NCI-H1417 treated with DMSO at 0.1 percent for 48 hours (cell line): ENCODE measurements at places on chromosomes 7 and 10.

DNA sequence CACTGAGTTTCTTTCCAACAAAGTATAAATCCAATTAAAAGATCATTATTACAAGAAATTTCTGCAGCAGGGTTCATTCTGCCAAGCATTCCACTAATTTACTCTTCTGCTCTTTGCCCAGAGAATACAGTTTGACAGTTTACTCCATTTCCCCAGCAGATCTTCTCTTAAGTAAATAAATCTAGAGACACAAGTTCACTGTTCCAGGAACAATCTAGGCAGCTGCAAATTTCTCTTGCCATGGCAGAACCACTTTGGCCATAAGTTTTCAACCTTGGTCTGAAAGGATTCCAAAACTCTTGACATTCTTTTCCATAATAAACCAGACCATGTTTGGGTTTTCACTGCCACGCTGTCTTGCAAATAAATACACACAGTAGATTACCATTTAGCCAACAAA is 11.5 kb downstream of the RGS10 start:
- DNase-seq = no peak

- no peak for DNase-seq
Measured at GRCh38 chr10:127345231-127345965, 149.0 kb upstream of the INSYN2A start.

DNA sequence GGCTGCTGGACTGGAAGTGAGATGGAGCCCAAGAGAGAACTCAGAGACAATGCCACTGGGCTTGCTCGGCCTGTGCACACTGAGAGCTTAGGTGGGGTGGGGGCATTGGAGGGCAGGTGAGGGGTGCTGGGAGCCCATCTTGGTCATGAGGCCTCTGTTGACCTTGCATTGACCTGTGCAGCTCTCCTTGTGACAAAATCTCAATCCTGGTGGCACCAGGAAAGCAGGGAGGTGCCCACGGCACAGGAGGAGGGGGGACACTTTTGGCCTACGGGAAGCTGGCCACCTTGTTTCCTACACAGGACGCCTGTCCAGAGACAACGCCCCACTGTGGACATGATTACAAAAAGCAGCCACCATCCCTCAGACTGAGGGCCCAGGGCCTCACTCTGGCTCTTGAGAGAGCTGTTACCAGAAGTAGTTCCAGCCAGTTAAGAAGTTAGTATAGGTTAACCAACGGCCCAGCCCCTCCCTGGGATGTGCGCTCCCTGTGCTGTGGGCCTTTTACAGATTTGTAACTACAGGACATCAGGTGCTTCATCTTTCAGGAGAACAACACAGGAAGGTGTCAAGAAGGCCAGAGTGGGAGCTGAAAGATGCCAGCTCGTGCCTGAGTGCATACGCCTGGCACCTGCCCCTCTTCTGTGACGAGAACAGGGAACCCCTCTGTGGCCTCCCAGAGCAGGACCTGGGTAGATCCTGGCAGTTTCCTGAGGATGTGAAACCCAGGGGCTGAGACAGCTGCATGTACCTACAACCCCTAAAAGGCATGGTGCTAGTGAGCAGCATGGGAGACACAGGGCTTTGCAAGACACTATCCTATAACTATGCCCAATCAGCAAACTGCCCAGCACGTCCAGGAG is 10.3 kb downstream of the PKD1L1 start:
- no peak for DNase-seq

DNA sequence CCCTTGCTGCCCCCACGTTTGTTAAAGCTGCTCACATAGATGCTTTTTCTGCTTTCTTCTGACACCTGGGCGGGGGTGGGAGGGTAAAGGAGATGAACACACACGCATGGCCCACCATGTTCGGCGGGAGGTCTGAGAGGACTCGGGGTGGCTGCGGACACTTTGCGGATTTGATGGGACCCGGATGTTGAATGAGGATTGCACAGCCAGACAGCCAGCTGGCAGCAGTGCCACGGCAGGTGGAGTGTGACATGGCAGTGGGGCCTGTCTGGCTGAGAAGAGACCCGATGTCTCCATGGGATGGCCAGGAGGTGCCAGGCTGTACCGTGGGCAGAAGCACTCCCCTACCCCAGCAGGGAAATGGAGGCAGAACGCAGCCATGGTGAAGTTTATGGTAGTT is 31.2 kb downstream of the PPP2R2D start:
- no peak for DNase-seq

DNA sequence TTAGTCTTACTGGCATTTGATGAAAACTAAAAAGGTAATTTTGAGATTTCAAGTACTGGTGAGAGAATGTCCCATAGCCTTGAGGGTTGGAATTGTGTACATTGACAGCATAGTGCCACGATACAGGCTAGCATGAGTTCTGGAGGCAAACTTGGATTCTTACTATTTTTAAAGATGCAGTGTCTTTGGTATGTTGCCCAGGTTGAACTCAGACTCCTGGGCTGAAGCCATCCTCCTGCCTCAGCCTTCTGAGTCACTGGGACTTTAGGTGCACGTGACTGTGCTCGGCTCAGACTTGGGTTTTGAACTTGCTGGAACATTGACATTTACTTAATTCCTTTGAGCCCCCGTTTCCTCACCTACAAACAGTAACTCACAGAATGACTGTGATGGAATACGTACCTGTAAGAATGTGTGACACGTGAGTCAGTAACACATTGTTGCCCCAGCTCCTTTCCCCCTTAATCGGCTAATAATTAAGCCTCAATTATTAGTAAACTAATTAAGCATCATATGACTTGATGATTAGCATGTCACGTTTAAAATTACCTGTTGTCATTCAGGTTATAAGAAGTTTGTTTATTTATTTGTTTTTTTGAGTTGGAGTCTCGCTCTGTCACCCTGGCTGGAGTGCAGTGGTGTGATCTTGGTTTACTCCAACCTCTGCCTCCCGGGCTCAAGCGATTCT is 10.6 kb downstream of the DNAJB6 start:
- DNase-seq = no peak

- DNase-seq = peak; percentile 80
Measured at GRCh38 chr7:78530351-78530750, 731.8 kb downstream of the PHTF2 start.

GRCh38 chr7:115779561-115779960 is 251.0 kb downstream of the TFEC start:
- DNase-seq = no peak
